AG04449 (cell line): ENCODE measurements at places on chromosomes 11 and 22.

DNA sequence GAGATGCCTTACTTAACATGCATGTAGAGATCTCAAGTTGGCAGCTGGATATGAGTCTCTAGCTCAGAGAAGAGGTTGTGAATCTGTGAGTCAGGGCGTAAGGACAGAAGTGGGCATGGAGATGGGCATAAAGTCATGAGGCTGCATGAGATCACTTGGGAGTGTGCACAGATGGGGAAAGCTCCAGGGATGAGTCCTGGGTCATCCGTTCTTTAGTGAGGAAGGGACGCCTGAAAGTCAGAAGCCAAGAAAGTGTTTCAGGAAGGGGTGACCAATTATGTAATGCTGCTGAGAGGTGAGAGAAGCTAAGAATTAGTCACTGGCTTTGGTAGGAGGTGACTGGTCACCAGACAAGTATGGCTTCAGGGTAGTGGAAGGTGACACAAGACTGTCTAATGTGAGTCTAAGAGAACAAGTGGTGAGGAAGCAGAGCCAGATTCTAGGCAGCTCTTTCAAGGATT is 6.7 kb downstream of the ACP2 start:
- no peak for DNase-seq

- DNase-seq, result no peak
Measured at GRCh38 chr22:32636884-32637283, 162.3 kb downstream of the FBXO7 start.

DNA sequence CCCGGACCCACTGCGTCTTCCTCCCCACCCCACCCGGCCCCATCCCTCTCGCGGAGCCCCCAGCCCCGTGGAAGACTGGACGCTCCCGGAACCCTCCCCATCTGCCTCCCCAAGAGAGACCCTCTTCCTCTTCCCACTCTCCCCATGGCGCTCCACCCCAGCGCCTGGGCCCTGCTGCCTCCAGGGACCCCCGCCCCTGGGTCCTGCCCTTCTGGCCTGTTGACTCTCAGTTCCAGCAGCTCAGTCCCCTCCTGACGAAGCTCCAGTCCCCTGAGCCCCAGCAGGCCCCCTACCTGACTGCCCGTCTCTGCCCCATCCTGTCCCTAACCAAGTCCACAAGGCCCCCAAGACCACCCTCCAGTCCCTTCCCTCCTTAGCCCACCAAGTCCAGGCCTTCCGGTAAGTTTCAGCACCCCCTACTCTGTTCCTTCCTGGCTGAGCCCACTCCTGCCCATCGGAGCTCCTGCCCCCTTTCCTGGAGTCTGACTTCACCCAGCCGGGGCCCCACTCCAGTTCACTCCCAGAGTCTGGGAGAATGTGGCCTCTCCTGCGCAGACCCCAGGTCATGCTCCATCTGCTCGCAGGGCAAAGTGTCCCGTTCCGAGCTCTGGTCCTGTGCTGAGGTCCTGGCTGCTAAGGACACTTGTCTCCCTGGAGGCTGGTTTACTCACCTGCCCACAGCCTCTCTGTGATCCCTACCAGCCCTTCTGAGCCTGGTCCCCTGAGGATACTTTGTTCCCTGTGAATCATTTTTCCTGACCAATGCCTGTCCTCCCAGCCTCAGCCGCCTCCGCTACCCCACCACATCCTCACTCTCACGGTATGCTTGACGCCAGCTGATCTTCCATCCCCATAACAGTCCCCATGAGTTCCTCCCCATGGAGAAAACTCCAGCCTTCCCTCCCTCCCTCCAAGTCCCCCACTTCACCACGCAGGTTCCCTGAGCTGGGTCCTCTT is 722 bp downstream of the IFITM10 start:
- peak; percentile 60 for DNase-seq

DNA sequence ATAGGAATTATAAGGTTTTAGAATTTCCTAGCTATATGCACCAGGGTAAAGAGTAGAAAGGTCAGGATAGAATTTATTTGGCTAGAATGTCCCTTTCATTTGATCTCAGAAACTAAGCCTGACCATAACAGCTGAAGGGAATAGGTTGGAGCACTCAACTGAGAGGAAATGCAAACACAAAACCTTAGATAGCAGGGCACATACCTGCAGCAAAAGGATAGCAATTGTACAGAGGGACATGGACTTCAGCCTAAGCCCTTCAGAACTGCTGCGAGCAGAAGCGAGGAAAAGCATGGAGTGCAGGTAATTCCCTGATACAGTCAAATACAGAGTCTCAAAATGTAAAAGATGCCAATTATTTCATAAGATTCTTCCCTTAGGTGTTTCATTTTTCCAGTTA is 211.0 kb upstream of the DDI1 start:
- no peak for DNase-seq

DNA sequence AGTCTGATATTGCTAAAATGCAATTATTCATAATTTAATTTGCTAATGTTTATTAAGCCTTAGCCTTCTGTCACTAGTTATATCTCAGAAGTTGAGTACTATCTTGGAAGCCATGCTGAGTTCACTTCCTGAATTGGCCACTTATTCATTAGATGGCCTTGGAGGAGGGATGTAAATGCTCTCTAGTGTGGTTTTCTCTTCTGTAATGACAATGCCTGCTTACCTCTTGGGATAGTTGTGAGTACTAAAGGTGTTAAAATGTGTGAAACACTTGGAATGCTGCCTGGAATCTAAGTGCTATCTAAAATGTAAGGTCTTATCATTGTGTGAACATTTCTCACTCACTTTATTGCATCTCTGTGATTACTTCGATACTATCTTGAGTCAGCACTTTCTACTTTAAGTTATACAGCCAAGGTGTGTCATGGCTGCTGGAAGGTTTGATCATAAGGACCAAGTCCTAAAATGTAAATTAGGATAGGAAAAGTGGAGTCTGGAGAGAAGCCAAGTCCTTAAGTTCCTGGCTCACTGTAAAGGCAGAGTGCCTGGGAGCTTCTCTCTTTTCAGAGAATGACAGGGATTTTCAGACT is 12.4 kb downstream of the GLYATL2 start:
- DNase-seq, result no peak

DNA sequence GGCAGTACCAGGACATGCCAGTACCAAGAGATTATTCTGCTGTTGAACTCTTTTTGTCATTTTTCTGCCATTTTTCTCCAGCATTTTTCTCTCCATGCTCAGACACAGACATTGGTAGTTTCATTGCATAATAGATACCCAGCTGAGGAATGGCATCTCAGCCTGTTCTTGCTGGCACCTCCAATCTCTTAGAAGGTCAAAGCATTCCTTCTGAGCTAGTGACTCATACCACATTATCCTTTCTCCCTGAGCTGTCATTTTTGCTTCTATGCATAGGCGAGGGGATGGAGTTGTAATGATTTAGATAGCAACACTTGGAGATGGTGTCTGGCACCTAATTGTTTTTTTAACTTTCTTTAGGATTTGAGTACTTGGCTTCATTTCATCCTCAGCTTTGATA is 321.1 kb downstream of the NELL1 start:
- DNase-seq, result no peak

GRCh38 chr11:9757809-9758636 is 94.1 kb downstream of the SWAP70 start:
- DNase-seq, result no peak

- DNase-seq, result no peak
Measured at GRCh38 chr11:95459291-95460042, 228.5 kb upstream of the SESN3 start.

- no peak for DNase-seq
Measured at GRCh38 chr11:134762248-134763029, 350.4 kb upstream of the B3GAT1 start.

- no peak for DNase-seq
Measured at GRCh38 chr11:83147895-83148294, 9.0 kb upstream of the PCF11 start.

- no peak for DNase-seq
Measured at GRCh38 chr11:113518716-113519495, 43.7 kb upstream of the DRD2 start.

DNA sequence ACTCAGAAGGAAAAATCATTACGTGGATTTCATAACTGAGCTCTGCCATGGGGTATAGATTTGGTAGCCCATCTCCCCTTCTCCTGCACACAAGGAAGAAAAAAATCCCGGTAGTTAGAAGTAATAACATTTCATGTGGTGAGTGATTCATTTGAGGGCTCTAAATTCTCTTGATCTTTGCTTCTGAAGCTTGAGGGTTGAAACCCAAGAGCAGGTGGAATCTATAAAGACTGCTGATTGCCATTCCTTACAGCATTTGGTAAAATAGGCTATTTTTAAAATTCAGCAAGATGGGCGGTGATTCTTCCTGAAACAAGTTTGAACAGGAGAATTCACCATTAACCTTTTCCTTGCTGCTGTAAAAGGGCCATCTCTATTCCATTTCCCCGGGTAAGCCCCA is 266.1 kb downstream of the CADM1 start:
- DNase-seq, result no peak

- peak; percentile 36 for DNase-seq
Measured at GRCh38 chr22:30127749-30128166, 47.5 kb downstream of the HORMAD2 start.

- no peak for DNase-seq
Measured at GRCh38 chr11:9090488-9091043, 833 bp downstream of the SCUBE2 start.

- DNase-seq, result no peak
Measured at GRCh38 chr22:45997777-45998637, 21.0 kb upstream of the WNT7B start.

DNA sequence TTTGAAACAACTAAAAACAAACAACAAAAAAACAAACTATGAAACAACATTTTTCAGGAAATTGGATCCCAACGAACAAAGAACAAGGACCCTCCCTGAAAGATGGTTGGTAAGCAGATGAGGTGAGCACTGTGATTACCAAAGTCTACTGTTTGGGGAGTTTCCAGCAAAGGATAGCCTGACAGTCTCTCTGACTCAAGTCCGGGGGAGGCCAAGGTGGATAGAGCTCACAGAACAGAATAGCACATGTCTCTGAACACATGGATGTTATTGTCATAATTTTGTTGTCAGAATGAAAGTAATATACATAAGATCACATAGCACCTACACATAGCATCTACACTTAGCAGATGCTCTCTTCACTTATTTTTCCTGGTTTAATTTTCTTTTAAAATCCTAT is 501.3 kb upstream of the TENM4 start:
- no peak for DNase-seq

DNA sequence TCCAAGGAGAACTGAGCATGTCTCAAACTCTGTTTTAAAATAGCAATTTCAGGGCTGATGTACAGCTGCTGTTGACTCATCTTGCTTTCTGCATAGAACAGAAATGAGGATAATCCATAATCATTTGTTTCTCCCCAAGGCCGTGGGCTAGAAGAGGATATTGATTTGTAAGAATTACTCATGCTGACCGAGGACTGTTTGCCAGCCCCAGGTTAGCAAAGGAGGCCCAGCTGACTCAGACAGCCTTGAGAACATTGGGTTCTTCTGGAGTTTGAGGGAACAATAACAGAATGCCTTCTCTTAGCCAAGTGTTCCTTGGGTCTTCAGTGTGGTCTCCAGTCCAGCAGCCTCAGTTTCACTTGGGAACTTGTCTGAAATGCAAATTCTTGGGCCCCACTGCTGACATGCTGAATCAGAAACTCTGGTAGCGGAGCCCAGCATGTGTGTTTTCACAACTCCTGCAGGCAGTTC is 92.0 kb downstream of the ZC3H12C start:
- no peak for DNase-seq

DNA sequence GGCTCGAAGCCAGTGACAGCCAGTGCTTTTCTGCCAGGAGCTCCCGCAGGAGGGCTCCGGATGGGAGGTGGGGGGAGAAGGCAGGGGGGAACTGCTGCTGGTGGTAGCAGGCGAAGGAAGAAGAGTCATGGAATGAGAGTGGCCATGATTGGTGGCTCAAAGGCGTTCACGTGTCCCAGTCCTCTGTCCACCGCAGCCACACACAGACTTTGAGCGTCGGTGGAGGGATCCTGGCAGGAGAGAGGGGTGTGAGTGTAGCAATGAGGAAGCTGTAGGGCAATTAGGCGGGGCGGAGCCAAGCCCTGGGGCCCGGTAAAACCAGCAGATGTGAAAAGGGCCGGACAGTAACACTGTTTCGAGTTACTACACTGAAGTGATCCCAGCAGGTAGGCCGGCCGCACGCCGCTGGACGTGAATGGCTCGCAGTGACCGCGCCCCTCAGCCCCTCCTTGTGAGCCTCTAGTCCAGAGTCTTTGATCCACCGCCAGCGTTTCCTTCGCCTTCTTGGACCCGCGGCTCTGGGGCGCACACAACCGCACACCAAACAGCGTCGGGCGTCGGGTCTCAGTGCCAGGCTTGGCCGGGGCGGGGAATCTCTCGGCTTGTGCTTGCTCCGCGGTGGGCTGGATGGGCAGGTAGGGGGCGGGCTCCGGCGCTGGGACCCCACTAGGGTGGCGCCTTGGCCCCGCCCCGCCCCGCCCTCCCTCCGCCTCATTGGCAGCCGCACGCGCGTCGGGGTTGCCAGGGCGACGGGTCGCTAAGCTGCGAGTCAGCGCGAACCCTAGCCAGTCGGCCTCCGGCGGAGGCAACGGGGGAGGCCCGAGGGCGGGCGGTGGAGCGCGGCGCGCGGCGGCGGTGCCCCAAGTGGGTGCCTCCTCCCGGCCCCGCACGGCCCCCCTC is at the start of gene LRRC10B:
Gene LRRC10B, plus strand, starts transcription at position 788 of the 900 bp plus-strand sequence. CDS start 250 bp downstream, outside the sequence.
- DNase-seq, result no peak

DNA sequence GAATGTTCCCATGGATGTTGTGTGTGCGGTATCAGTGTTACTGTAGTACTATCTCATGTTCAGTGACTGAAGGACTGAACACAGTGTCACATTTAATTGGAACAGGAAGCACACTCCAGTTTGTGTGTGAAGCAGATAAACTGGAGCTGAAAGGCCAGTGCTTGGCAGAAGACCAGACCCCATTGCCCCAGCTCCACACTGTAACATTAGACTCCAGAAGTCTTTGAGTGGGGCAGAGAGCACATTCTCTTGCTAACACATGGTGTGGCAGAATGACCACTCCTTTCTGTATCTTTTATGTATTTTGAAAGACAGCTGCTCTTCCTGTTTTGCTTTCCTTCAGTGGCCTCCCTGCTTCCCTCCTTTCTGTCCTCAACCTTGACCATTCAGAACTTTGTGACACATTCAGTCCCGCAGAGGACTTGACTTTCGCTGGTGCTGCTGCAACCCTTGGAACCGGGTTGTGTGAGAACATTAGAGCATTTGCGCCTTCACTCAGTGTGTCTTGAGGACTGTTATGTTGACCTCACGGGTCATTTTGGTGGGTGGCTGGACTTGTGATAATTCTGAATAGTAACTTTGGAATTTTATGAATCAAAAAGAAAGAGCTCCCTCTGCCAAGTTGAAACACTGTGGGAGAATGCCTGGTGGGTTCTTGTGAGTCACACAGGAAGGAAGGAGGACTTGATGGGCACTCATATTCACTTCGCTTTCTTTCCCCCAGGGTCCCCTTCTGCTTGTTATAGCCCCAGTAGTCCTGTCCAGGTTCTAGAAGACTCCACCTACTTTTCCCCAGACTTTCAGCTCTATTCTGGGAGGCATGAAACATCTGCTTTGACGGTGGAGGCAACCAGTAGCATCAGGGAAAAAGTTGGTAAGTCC is 26.4 kb downstream of the AMOTL1 start:
- peak; percentile 91 for DNase-seq

DNA sequence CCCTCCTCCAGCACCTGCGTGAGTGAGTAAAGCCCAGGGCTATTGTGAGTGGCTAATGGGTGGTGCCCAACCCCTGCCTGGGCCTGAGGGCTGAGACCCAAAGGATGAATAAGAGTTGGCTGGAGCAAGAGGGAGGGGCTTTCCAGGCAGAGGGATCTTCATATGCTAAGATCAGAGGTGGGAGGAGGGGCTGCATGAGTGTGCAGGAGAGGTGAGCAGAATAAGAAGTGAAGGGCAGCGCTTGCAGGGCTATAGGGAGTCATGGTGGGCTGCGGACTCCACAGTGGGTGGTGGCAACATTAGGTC is 3.9 kb downstream of the EMID1 start:
- DNase-seq, result no peak
